Activated T-cell treated with anti-CD3 and anti-CD28 coated beads for 24 hours (primary cell): ENCODE measurements at places on chromosomes 4 and X.

DNA sequence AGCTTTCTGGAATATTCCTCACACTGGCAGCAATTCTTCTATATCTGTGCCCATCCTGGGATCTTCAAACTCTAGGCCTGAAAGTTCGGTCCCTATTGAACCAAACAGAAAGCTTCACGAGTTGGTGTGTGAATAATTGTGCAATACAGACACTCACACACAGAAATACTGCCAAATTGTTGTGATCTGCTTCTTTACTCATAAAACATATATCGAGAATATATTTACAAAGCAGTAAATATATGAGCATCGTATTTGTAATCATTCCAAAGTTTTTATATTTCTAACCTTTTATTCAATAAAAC lies 56.6 kb upstream of the BEX4 start:
- no peak for DNase-seq

DNA sequence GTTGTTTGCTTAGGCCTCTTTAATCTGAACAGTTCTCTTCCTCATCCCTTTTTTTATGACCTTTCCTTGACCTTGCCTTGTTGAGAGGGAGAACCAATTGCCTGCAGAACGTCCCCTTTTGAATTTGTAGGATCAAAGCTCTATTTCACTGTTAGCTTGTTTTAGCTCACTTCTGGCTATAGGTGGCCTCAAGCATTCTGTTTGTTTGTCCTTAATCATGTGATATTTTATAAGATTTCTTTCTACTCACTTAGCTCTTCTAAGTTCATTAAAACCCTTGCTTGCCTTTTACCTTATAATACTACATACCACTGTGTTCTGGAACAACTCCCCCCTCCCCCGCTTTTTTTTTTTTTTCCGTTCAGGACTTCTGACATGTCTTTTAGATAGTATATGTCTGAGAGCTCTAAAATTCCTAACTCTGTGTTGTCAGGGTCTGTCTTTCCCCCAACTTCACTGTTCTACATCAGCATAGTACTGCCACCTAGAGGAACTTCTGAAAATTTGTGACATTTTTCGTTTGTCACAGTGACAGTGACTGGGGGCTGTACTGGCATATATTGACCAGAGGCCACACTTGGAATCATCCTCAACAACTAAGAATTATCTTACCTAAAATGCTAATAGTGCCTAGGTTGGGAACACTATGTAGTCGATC lies 128.5 kb downstream of the LARP7 start:
- DNase-seq: no peak

DNA sequence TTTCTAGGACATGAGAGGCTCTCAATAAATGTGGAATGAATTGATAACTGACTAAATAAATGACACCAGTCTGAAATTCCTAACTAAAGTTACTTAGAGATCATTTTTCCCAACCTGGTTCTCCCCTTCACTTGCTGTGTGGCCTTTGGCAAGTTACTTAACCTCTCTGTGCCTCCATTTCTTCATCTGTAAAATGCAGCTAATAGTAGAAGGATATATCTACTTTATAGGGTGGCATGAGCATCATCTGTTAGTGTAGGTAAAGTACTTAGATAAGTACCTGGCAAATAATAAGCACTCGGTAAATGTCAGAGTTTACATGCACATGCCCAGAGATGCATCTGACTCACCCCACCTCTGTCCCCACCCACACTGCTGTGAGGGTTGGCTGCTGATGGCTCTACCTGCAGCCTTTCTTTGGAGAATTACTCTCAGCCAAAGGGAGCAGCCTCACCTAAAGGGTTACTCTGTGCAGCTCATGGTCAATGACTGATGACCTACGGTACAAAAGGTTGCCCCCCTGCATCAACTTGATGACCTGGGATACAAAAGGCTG lies 139.3 kb downstream of the CHIC2 start:
- DNase-seq: no peak

- no peak for DNase-seq
These were observed 33.2 kb upstream of the ARMCX4 start for GRCh38 chrX:101452056-101452455.

- no peak for DNase-seq
These were observed 64.2 kb upstream of the MSANTD1 start for GRCh38 chr4:3184725-3185124.

DNA sequence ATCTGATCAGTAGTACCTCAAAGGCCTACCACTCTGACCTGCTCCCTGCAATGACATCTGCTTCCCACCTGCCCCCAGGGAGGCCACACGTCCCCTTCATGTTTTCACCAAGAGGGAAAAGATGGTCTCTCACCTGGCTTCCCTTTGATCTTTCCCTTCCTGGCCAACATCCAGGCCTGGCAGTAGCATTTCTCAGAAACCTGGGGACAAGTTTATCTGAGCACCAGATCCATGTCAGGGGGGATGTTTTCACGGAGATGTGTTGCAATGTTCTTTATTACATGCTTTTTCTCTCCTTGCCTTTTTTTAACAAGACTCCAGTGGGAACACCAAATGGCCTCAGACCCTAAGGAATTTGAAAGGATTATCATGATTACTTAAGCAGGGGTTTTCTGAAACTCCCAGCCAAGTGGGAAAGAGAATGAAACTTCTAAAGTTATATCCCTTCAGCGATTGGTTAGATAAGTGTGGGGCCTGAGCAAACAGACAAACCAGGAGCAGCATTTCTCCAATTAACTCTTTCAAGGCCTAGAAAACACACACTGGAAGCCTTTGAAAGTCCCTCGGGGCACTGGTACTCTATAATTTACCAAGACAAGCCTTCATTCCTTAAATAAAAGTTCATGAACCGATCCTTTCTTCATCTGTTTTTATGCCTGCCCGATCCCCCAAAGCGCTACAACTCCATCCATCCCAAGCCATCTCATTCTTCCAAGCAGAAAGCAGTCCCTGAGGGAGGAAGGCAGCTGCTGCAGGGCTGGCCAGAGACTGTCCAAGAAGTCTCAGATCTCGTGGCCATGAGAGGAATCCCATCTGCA lies 94.1 kb downstream of the BCOR start:
- no peak for DNase-seq

DNA sequence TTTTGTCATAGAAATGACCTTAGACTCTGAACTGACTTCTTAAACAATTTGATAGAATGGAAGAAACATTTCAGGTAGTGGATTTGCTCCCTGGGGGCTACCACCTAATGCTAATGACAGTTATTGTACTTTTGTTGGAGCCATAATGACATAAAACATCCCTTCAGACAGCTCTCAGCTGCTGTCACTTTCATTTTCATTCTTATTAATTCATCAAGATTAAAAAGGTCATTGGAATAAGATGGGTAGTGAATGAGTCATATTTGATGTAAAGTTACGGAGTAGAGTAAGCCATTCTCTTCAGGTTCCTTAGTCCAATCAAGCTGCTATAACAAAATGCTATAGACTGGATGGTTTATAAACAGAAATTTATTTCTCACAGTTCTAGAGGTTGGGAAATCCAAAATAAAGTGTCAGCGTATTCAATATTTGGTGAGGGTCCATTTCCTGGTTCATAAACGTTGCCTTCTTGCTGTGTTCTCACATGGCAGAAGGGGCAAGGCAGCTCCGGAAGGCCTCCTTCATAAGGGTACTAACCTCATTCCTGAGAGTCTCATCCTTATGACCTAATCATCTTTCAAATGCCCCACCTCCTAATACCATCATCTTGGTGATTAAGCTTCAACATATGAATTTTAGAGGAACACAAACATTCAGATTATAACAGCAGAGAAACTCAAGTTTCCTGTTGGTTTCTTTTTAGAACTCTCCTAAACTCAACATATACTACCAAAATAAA lies 268.5 kb downstream of the ARAP2 start:
- DNase-seq: no peak

GRCh38 chrX:110992611-110993010 lies 103.4 kb upstream of the PAK3 start:
- no peak for DNase-seq

- DNase-seq: no peak
These were observed 52.3 kb upstream of the HOPX start for GRCh38 chr4:56733352-56733751.

DNA sequence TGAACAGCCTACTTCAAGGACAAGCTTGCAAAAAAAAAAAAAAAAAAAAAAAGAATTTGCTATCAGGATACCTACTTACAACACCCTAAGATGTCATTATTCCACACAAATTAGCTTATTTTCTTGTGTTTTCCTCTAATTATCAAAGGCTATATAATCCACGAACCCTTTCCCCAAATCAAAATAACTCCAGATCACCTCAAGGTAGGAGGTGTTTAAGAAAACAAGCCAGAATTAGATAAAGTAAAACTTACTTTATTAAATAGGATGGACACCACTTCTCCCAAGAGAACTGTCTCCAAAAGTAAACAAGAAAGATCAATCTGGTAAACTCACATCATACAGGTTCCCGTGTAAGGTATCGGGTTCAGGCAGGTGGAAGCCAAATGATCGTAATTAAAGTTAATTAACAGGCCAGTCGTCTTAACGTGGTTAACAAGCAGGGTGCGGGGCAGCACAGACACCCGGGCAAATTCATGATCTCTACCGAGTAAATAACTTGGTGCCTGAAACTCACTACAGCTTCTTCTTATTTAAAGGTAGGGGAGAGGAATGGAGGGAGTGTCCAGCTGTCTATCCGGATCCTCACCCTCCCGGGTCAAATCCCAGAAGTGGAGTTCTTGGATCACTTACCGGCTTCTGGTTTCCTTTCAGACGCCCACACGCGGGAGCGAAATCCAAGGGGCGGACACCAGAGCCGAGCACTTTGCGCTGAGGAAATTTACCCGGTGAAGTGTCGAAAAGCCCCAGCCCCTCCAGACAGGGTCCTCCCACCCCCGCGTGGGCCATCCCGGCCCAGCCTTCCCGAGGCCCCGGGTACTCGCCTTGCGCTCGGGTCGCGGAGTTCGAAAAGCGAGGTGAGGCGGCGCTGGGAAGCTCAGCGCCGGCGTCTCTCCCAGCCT lies 708 bp downstream of the ARAP2 start:
- peak; percentile 32 for DNase-seq

DNA sequence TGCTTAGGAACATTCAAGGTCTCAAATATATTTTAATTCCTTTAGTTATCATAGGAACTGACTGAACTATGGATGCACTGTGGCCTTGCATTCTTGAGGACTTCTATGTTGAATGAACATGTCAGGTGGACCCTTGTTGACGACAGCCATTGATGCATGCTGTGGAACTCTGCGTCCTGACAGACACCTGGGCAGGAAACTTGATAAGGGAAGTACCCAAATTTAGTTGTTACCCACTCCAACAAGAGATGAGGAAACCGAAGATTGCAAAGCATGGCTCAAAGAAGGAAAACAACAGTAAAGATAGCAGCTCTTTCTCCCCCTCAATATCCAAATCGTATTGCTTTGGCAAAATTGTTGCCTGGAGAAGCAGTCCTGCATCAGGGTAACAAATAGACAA lies 540.0 kb upstream of the NR3C2 start:
- no peak for DNase-seq

DNA sequence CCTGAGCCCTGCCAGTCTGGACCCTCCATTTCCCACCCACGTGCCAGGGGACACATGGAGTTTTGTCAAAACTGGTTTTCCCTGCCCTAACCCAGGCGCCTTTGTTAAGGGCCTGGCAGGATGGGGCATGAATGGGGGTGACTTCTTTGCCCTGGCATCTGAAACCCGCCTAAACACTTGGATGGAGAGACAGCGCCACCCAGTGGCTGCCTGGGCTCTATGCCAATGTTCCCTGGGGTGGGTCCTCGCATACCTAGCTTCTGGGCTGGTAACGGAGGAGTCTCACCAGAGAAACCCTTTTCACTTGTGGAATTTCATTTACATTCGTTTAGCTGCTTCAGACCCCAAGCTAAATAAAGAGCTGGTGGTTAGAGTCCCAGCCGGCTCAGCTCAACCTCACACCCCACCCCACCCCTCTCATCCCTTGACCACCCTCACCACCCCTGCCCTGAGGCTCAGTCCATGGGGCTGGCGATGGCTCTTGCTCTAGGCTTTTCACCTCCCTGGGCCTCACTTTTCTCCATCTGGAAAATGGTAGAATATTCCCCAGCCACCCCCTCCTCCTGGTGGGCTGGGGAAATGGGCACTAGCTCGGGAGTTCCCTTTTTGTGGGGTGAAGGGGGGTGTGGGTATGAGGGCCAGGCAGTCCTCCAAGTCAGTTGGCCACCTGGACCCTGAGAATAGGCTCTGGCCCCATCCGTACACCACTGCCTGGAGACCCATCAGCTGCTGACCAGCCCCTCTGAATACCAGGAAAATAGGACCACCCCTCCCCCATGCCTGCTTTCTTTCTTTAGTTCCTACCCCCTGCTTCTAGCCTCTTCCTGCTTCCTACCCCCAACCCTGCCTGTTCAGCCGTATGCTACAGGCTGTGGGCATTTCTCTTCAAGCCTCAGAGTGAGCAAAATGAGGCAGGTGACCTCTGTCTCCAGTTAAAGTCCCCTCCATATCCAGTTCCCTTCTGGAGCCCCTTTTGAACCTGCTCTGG lies 57.1 kb upstream of the PJA1 start:
- DNase-seq: peak; percentile 60

- no peak for DNase-seq
These were observed 58.5 kb downstream of the PGRMC2 start for GRCh38 chr4:128228845-128229795.

DNA sequence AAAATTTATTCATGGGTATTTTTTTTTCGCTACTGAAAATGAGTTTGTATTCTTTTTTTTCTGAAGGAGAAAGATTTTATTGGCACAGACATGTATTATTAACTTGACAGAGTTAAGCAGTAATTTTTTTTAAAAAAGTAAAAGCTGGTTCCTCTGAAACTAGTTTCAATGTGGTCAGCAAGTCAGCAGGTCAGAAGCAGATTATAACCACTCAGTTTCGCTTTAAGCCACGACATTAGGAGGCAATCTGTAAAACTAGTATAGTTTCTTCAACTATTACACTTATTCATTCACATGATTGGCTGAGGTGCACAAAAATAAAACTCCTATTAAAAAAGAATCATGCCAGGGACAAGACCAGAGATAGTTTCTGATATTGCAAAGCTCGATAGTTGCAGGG lies 714.2 kb upstream of the PCDH7 start:
- DNase-seq: no peak

GRCh38 chr4:111959222-111959621 lies 186.0 kb upstream of the FAM241A start:
- DNase-seq: no peak

DNA sequence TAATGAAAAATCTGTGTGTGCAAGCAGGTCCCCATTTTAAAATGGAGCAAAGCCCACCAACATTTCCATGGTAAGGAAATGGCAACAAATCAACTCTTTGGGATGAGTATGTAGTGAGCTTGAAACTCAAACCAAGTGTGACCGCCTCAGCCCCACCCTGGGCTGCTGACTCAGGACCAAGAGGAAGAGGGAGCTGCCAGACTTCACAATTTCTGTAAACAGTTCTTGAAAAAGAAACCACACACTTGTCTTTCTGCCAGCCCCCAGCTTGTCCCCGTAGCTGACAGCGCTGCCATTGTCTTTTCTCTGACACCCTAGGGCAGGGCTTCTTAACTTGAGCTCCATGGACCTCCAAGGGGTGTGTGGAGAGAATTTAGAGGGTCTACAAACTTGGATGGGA lies 10.3 kb downstream of the RTL5 start:
- no peak for DNase-seq
